HuH-7 (cell line): ENCODE measurements at places on chromosomes 4 and X.

GRCh38 chr4:8047837-8048678, 108.4 kb upstream of the AFAP1 start:
- no peak for DNase-seq

DNA sequence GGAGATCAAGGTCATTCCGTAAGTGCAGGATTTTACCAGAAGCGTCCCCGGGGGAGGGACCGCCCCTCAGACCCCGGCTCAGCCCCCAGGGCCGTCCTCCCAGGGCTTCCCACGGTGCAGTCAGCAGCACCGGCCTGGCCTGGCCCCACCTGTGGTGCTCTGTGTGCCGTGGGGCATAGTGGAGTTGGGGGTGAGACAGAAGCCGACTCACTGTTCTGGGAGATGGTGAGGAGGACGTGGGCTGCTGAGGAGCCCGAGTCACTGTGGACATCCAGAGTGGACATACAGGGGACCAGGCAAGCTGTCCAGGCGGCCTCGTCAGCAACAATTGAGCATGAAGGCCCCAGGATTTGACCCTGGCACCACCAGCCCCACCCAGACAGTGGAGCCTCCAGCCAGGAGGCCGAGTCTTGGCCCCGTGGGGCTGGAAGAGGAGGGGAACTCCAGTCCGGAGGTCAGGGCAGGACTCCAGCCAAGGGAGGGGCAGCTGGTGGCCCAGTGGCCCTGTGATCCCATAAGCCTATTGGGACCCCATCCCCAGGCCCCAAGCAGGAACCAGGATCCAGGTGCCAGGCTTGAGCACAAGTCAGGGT, 19.1 kb downstream of the ATP5ME start:
- no peak for DNase-seq

- no peak for DNase-seq
Observed at GRCh38 chr4:85029453-85029852, 63.0 kb upstream of the WDFY3 start.

- no peak for DNase-seq
Observed at GRCh38 chr4:100782356-100782755, 264.5 kb upstream of the EMCN start.

DNA sequence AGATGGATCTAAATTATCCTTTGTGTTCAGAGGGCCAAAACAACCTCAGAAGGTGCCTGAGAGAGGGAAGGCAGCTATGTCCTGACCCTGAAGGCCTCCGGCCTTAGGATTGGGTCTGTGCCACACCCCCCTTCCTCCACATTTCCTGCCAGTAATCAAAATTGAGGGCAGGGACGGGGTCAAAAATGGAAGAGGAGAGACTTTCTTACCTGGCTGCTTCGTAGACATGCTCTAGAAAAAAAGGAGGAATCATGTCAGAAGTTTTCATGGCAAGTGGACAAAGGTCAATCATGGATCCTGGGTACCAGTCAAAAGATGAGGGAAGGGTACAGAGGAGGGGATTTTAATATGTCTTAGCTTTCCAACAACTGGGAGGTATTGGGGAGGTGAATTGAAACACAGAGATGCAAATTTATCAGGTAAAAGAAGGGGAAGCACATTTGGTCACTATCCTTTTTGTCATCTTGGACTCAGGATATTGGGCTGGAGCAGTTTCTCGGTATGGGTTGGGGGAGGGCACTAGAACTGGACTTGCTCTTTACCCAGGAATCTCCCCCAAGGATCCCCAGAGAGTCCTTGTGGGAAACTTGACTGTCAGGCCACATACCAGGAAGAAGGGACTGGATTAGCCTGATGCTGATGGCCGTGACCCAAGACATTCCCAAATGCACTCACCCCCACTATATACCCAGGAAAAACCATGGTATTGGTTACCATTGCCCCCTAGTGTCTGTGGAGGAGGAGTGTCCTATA, 17.1 kb downstream of the VSIG4 start:
- DNase-seq: no peak

- DNase-seq: no peak
Observed at GRCh38 chrX:72470532-72471223, 102.0 kb downstream of the HDAC8 start.

DNA sequence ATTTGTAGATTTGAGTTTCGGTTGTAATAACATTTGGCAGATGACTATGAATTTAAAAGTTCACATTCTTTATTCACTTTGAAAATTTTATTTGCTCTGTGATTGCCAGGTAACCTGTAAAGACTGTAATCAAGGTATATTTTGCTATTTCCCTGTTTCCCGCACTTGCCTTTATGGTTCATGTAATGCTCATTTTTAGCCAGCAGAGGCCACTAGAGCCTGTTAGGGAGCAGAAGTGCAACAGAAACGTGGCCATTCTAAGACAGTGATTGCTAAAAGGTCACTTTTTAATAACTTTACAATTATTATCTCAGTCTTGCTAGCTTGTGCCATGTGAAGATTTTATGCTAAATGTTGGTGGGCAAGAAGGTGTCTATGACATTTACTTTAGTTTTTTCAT, 12.4 kb downstream of the YIPF6 start:
- peak; percentile 22 for DNase-seq

GRCh38 chr4:112626228-112626627, 10.5 kb downstream of the ZGRF1 start:
- no peak for DNase-seq

DNA sequence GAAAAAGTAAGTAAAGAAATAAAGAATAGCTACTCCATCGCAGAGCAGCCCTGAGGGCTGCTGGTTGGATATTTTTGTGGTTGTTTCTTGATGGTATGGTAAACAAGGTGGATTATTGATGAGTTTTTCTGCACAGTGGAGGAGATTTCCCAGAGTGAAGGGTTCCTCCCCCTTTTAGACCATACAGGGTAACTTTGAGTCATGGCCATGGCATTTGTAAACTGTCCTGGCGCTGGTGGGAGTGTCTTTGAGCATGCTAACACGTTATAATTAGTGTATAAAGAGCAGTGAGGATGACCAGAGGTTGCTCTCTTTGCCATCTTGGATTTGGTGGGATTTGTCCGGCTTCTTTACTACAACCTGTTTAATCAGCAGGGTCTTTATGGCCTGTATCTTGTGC, 128.2 kb downstream of the ASMT start:
- no peak for DNase-seq
